Immature natural killer cell (primary cell): ENCODE measurements at places on chromosomes 3 and 15.

DNA sequence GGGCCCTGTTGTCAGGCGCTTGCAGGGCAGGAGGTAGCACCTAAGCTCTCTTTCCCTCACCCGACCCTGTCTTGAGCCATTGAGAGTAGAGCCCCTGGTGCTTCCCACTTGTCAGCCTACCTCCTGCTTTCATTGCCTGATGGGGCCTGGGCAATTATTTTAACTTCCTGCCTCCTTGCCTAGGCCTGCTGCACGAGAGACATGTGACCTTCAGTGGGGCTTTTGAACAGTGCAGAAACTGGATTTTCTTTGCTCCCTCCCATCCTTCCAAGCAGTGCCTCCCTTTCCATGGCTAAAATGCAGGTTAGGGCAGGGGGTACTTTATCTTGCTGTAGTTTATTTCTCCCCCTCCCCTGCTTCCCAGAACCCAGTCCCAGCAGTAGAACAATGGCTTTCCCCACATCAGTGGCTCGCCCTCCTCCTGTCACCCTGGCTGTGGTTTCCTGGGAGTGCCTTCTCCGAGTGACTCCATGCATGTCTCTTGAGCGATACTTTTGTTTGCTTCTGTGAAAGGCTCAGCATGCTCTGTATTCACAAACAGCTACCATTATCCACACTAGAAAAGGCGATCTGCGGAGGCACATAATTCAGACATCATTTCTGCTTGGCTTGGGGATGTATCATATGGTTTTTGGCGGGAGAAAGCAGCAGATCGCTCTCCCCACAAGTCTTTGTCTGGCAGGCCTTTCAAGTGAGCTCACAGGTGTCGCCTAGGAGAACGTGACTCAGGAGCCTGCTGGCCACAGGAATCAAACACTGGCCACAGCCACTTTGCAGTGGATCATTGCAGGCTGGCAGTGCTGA is 24.1 kb downstream of the PDIA5 start:
- DNase-seq, result no peak
- H3K4me3 ChIP-seq, result no peak overlapping the region
- peaks cover 7% of the 10 kb centered on the region for H3K4me1 ChIP-seq
- H3K27me3 ChIP-seq, result no peaks in the 10 kb centered on the region

DNA sequence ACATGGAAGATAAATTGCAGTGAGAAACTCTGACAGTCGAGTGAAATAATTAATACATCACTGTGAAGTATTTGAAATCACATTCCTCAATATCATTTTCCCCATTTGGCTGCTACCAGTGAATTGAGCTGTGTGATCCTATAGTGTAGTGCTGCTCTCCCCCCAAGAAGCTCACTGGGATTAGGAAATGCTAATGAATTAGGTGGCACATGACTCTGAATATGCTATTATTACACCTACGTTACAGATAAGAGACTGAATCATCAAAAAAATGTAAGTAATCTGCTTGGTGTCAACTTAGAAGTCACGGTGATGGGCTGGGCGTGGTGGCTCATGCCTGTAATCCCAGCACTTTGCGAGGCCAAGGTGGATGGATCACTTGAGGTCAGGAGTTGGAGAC is 34.7 kb upstream of the SYNM start:
- H3K4me1 ChIP-seq, result no peaks in the 10 kb centered on the region
- H3K4me3 ChIP-seq, result no peak overlapping the region
- no peak overlapping the region for H3K27ac ChIP-seq
- DNase-seq, result no peak
- H3K36me3 ChIP-seq, result no peaks in the 10 kb centered on the region

DNA sequence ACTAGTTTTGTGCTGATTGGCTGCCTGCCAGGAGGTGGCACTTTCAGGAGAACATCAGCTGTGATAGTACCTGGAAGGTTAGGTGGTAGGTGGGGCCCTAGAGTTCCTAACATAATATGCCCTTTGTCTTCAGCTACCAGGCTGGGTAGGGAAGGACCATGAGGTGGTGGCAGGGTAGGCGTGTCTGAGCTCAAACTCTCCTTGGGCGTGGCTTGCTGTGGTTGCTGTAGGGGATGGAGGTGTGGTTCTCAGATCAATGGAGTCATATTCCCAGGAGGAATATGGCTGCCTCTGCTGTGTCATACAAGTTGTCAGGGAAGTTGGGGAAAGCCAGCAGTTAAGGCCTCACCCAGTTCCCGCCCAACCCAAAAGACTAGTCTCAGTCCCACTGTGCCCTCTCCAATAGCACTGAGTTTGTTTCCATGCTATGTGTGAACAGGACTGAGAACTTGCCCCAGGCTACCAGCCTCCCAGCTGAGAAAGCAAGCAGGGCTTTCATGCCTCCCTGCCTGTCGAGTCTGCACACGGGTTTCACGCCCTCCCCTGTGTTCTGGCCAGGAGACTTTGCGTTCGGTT is 107.7 kb downstream of the CHCHD4 start:
- no peaks in the 10 kb centered on the region for H3K4me1 ChIP-seq
- no peak for DNase-seq
- H3K27me3 ChIP-seq, result no peaks in the 10 kb centered on the region
- H3K36me3 ChIP-seq, result no peaks in the 10 kb centered on the region
- no peak overlapping the region for H3K4me3 ChIP-seq

- H3K27ac ChIP-seq, result no peak overlapping the region
- no peak overlapping the region for H3K4me3 ChIP-seq
- H3K36me3 ChIP-seq, result no peaks in the 10 kb centered on the region
These were observed 68.5 kb upstream of the PTX3 start for GRCh38 chr3:157368171-157368570.

DNA sequence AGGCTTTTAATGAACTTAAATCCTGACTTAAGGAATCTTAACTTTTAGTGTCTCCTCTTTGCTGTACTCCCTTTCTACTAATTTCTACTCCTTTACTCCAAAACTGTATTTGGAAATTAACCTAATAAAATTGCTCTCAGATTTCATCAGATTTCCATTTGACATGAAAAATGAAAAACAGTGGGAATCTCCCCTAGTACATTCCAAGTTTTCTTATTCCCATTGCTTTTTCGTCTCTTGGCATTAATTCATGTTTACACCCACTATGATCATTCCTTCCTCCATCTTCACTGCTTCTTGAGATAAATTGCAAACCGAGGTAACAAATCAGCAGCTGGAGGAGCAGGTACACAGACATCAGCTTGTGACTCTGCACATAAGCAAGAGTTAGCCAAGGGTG is 208.7 kb downstream of the VGLL3 start:
- no peaks in the 10 kb centered on the region for H3K27me3 ChIP-seq
- no peak for DNase-seq
- no peak overlapping the region for H3K4me3 ChIP-seq
- no peaks in the 10 kb centered on the region for H3K4me1 ChIP-seq
- no peaks in the 10 kb centered on the region for H3K36me3 ChIP-seq

DNA sequence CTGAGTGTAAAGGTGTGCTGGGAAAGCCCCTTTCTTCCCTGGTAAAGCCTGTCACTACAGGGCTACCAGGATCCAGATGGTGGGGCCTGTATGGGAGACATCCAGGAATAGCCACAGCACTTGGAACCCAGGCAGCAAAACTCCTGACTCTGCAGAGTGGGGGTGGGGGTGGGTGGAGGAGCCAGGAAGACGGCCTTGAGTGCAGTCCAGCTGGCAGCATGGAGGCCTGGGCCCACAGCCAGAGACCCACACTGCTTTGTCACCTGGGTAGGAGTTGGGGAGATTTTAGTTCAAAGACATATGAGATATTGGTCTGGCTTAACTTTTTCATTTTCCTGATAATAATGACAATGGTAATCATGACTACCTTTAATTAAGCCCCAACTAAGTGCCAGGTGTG is 116.7 kb upstream of the MRPS22 start:
- no peak overlapping the region for H3K4me3 ChIP-seq
- no peak for DNase-seq
- H3K27me3 ChIP-seq, result peaks cover 2% of the 10 kb centered on the region

- peaks cover 30% of the 10 kb centered on the region for H3K4me1 ChIP-seq
- H3K4me3 ChIP-seq, result peak overlapping the region; percentile 95
- DNase-seq, result peak; percentile 40
- H3K27me3 ChIP-seq, result peaks cover 13% of the 10 kb centered on the region
- peak overlapping the region; percentile 96 for H3K27ac ChIP-seq
These were observed 357 bp upstream of the MAN2C1 start for GRCh38 chr15:75368689-75369239.

DNA sequence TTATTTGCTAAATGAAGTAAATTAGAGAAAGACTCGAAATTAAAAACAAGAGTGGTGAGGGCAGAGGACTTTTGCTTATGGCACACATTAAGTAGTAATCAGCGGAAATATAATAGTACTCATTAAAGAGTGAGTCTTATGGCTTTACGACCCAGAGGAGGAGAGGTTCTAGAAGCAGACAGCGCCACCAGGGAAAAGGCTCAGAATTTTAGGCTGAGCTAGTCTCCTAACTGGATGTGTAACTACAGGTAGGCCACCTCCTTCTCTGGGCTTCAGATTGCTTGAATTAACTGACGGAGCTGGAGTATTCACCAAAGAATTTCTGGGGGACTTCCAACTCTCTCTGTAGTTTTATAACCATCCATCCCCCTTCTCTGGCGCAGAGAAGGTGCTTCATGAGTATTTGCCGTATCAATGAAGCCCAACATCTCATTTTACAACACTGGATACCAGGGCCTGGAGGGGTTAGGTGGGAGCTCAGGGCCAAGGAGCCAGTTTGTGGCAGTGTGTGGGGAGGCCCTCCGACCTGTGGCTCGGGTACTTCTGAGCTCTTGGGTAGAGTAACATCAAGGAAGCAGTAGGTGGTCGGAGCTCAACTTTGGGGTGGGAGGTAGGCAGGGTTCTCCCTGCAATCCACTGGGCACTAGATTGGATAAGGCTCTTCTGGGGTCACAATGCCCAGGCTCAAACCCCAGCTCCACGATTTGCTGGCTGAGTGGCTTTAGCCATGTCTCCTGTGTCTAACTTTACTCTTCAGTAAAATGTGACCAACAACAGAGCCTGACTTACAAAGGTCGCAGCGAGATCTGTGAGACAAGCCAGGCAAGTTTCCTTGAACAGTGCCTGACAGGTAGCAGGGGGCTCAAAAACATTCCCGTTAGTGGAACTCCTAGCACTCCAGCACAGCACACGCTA is 1.1 kb downstream of the CHCHD4 start:
- H3K27ac ChIP-seq, result peak overlapping the region; percentile 96
- peaks cover 4% of the 10 kb centered on the region for H3K27me3 ChIP-seq
- DNase-seq, result peak; percentile 16

GRCh38 chr15:101803209-101803608 is at the start of gene OR4F6:
TSS of gene OR4F6 (plus strand) at chr15:101803509. CDS start at chr15:101805720, 2,211 bp downstream.
- no peaks in the 10 kb centered on the region for H3K4me1 ChIP-seq
- H3K36me3 ChIP-seq, result no peaks in the 10 kb centered on the region
- H3K4me3 ChIP-seq, result no peak within 1 kb of the TSS
- DNase-seq, result no peak
- H3K27ac ChIP-seq, result no peak within 1 kb of the TSS

DNA sequence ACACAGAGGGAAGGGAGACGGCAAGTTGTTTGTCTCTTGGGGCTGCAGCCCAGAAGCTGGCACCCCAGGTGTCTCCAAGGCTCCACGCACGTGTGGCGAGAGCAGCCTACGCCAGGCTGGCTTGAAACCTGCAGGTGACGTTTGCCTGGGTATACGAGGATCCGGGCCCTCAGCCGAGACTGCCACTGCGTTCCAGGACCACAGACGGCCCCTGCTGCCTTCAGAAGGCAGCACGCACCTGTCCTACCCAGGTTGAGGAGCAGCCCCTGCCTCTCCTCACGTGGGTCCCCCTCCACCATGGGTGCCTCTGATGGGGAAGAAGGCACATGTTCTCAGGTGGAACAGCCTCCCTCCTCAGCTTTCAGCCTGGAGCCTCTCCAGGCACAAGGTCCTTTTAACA is 75.3 kb upstream of the PRR20G start:
- no peak for DNase-seq
- H3K36me3 ChIP-seq, result no peaks in the 10 kb centered on the region
- no peak overlapping the region for H3K27ac ChIP-seq
- no peaks in the 10 kb centered on the region for H3K4me1 ChIP-seq
- H3K4me3 ChIP-seq, result no peak overlapping the region

DNA sequence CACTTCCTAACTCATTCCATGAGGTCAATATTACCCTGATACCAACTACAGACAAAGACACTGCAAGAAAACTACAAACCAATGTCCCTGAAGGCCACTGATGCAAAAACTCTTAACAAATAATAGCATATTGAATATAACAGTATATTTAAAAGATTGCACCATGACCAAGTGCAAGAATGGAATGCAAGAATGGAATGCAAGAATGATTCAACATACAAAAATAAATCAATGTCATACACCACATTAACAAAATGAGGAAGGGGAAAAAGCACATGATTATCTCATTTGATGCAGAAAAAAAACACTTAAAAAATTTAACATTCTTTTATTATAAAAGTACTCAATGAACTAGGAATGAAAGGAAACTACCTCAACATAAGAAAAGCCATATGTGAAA is 463.1 kb upstream of the NECTIN3 start:
- no peaks in the 10 kb centered on the region for H3K36me3 ChIP-seq
- H3K4me3 ChIP-seq, result no peak overlapping the region
- no peak overlapping the region for H3K27ac ChIP-seq
- no peaks in the 10 kb centered on the region for H3K4me1 ChIP-seq
- peaks cover 3% of the 10 kb centered on the region for H3K27me3 ChIP-seq
- no peak for DNase-seq

GRCh38 chr3:9078561-9079240 is 115.4 kb upstream of the RAD18 start:
- H3K27me3 ChIP-seq, result peaks cover 2% of the 10 kb centered on the region
- H3K4me1 ChIP-seq, result no peaks in the 10 kb centered on the region
- no peak overlapping the region for H3K27ac ChIP-seq
- H3K4me3 ChIP-seq, result no peak overlapping the region

- H3K4me3 ChIP-seq, result no peak overlapping the region
- H3K27ac ChIP-seq, result no peak overlapping the region
- DNase-seq, result no peak
- no peaks in the 10 kb centered on the region for H3K36me3 ChIP-seq
- H3K27me3 ChIP-seq, result peaks cover 2% of the 10 kb centered on the region
These were observed 311.1 kb upstream of the THBS1 start for GRCh38 chr15:39269821-39270220.

- H3K27me3 ChIP-seq, result no peaks in the 10 kb centered on the region
- no peak overlapping the region for H3K4me3 ChIP-seq
- no peak for DNase-seq
- H3K27ac ChIP-seq, result no peak overlapping the region
- H3K4me1 ChIP-seq, result peaks cover under 1% of the 10 kb centered on the region
These were observed 5.6 kb upstream of the RBMS3 start for GRCh38 chr3:29275309-29275708.

- no peak overlapping the region for H3K27ac ChIP-seq
- H3K4me1 ChIP-seq, result peaks cover 72% of the 10 kb centered on the region
These were observed 198.6 kb upstream of the SLC2A2 start for GRCh38 chr3:171225165-171225564.
